ENCODE measurements at places on chromosomes 11 and 22.

DNA sequence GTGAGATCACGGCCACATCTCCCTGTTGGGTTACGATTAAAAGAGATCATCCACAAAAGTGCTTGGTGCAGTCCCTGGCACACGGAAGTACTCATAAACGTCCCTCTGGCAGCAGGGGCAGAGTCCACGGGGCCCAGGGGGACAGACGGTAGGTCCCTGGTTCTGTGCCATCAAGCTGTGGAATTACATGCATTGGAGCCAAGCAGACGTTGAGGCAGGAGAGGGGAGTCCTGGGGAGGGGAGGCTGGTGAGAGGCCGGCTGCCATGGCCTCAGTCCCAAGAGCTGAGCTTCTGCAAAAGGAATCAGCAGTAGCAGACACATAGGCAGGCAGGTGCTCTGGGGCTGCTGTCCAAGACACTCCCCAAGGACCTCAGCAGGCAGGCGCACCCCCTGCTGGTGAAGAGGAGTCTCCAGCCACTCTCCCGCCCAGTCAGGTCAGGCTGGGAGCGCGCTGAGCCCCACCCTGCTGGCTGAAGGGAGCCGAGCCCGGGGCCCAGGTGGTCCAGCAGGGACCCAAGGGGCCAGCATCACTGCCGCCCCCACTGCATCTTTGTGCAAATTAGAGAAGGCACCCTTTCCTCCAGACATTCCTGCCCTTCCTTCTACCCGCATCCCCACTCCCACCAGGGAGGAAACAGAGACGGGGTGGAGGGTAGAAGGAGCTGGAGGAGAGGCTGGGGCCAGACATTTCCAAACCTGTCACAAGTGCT lies 7.6 kb upstream of the KCTD17 start:
- DNase-seq, result no peak

DNA sequence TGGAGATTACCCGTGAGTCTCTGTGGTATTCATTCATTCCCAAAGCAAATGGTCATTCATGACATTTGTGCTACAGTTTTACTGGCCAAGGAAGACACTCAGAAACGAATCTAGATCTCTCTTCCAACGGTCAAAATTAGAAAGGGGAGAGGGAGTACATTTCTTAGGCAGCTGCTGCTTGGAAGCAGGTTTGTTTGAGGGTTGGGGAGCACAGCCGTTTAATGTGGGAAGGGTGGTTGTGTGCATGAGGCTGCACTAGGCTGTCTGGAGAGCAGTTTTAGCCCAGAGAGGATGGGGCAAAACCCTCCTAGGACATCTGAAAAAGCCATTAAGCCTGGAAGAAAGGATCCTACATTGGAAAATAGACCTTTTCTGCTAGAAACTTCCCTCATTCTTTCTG lies 29.7 kb upstream of the TIMP3 start:
- no peak for DNase-seq

- no peak for DNase-seq
Observed at GRCh38 chr22:32691101-32691500, 110.4 kb upstream of the TIMP3 start.

- no peak for DNase-seq
Observed at GRCh38 chr11:65131417-65131776, 2.9 kb downstream of the SYVN1 start.

GRCh38 chr11:128463371-128463829 lies 124.0 kb downstream of the ETS1 start:
- DNase-seq, result no peak

DNA sequence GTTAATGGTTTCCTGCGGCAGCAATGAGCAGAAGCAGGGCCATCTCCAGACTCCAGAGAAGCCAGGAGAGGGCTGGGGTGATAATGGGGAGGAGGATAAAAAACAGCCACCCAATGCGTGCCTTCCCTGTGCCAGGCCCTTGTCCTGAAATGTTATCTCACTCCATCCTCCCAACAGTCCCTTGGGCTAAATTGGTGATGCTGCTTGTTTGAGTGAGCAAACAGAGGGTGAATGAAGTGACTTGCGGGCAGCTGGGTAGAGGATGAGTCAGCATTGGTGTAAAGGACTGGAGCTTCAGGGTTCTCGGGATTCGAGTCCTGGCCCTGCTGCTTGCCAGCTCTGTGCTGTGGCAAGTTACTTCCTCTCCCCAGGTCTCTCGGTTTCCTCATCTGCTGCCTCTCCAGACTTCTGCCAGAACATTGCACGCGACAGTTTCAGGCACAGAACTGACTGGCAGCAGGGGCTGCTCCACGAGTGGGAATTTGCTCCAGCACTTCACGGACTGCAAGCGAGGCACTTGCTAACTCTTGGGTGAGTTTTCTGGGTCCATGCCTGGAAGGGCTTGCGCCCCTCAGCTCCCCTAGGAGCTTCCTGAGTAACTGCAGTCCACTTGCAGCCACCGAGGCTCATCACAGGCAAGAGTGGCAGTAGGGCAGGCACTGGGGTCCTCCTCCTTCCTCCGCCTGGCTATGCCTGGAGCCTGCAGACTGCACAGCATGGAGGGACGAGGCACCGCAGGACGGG lies at the start of gene P2RY6:
P2RY6 (plus strand) TSS at position 403 of the 744 bp plus-strand sequence. CDS start 24,181 bp downstream, outside the sequence.
- DNase-seq, result no peak

GRCh38 chr11:68010090-68011041 lies at the start of gene ALDH3B1:
Gene ALDH3B1 (plus strand): TSS chr11:68010327. CDS start chr11:68015298, 4,971 bp downstream.
- DNase-seq, result no peak

GRCh38 chr22:30902496-30903357 lies 65.8 kb downstream of the MORC2 start:
- DNase-seq, result no peak

DNA sequence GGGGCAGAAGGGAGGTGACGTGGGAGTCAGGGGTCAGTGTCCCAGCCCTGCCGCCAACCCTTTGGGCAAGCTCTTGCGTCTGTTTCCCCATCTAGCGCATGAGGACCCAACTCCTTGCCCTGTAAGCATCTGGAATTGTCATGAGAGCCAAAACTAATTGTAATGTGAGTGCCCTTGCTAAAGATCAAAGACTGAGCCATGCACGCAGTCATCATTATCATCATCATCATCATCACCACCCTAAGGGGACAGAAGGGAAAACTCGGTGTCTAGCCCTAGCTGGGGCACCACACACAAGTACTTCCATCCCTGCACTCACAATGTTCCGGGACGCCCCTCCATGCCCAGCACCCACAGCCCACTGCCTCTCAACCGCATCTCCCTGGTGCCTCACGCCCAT lies 2.5 kb downstream of the LIF start:
- DNase-seq, result no peak

- no peak for DNase-seq
Observed at GRCh38 chr11:113373306-113373705, 14.3 kb upstream of the ANKK1 start.

DNA sequence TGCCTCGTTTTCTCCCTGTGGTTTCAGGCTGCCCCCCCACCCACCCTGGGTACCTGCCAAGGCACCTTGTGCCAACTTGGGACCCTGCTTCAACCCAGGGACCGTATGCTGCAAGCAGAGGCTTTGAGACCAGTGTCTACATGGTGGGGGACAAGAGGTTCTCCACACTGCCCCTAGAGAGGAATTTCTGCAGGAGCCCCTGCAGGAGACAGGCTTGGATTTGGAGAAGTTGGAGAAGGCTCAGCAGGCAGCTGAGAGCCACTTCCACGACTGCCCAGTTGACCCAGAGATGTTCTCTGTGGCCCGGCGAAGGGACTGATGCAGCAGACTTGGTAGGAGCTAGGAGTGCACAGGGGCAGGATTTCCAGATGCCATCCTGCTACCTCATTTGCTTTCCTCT lies 20.1 kb upstream of the NNMT start:
- DNase-seq, result no peak

GRCh38 chr11:116692318-116693101 lies 80.3 kb downstream of the BUD13 start:
- no peak for DNase-seq

- no peak for DNase-seq
Observed at GRCh38 chr11:57588046-57588710, 9.3 kb upstream of the SERPING1 start.

DNA sequence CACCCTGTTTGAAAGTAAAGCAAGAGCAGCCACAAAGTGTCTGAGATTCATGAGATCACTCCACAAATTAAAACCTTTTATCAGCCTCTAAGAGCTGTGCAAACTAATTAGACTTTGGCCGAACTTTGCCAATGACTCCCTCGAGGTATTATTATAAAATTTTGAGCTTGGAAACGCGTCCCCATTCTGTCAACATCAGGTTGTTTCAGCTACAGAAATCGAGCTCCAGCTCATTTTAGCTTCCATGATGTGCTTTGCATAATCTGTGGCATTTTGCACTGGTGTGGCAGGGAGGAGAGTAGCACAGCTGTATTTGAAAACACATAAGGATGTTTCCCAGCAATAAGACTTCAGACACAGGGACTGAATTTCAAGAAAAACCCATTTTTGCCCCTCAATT lies 872.2 kb downstream of the NTM start:
- DNase-seq, result no peak

GRCh38 chr11:34044664-34045485 lies 6.7 kb upstream of the CAPRIN1 start:
- DNase-seq, result no peak

DNA sequence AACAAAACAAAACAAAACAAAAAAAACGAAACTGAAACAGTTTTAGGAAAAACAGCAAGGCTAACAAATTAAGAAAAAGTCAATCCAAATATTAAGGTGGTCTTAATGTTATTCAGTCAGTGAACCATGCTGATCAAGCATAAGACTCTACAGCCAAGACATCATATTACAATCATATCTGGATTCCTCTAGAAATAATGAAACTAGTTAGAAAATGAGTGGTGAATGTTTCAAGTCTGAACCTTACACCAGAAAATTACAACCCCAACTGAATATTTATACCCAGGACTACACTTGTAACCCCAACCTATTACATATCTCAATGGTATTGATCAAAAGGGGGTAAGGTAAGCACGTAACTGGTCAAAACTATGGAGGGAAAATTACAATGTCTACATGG lies 48.8 kb downstream of the ACAT1 start:
- DNase-seq, result no peak

DNA sequence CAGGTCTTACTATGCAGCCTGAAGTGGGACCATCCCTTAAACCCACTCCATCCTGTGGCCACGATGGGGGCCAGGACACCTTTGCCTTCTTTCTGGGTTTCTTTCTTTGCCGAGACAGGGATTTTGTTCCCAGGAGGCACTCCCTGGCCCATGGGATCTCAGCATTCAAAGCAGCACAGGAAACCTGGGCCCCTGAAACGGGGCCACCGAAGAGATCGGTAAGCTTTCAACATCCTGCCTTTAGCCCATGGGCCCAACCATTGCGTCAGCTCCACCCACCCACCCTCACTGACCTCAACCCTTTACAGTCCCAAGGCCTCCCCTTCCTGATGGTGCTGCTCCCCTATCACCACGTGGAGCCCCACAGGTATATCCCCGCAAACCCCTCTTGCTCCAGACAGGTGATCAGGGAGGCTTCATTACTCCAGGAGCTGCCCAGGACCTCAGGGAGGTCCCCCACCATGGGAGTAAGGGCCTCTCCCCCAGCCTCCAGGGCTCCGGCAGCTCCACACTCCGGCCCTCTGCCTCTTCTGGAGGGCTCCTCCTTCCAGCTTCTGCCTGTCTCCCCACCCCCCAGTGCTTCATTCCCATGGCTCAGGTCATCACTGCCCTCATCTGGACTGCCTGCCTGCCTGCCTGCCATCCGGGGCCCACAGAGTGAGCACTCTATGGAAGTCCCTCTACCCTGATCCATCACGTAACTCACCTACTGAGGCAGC lies 42.0 kb upstream of the TUB start:
- no peak for DNase-seq

- no peak for DNase-seq
Observed at GRCh38 chr11:22807855-22808570, 21.6 kb downstream of the SVIP start.

DNA sequence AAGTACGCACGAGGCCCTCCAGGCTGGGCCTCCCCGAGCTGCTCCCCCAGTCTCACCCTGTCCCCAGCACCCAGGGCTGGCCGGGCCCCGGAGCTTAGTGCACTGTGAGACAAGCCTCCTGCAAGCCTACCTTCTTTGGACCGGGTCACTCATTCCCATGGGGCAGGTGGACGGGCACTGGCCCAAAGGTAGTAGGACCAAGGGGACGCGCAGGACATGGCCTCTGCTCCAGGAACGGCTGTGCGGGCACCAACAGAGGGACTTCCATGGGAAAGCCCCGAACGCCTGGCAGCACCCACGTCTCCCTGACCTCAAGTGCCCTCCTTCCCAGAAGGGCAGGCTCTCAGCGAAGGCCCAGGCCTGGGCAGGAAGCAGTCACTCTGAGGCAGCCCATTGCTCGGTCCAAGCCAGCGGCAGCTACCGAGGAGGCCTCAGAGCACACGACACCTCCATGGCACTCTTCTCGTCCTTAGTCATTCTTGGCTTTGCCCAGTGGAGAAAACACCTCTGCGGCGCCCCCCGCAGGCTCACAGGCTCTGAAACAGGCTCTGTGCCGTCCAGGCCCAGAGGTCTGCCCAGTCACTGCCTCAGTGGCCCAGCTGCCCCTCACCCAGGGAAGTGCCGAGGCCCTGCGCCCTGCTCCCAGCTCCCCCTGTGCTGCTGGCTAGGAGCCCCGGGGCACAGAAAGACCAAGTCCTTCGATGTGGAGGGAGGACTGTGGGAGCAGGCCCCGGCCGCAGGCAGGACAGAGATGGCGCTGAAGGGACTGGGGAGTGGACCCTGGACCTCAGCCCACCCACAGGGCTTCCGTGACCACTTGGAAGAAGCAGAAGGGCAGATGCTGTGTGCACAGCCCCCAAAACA lies 3.8 kb downstream of the MOB2 start:
- DNase-seq, result no peak

GRCh38 chr11:118396097-118396501 lies 5.3 kb upstream of the ATP5MG start:
- no peak for DNase-seq

DNA sequence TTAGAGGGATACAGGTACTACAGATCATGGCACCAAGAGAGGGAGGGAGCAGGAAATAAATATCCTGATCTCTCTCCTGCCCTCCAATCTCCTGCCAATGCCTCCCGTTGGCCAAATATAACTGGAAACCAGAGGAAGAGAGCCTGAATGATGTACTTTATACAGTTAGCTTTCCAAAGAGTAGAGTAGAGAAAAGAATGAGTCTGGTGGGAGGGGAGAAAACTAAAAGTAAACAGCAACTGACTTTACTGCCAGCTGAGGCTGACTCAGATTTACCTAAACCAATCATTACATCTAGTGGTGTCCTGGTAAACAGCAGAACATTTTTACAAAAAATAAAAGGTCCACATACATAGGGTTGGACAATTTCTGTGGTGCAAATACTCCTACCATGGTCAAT lies 5.1 kb downstream of the MPZL3 start:
- DNase-seq, result no peak

DNA sequence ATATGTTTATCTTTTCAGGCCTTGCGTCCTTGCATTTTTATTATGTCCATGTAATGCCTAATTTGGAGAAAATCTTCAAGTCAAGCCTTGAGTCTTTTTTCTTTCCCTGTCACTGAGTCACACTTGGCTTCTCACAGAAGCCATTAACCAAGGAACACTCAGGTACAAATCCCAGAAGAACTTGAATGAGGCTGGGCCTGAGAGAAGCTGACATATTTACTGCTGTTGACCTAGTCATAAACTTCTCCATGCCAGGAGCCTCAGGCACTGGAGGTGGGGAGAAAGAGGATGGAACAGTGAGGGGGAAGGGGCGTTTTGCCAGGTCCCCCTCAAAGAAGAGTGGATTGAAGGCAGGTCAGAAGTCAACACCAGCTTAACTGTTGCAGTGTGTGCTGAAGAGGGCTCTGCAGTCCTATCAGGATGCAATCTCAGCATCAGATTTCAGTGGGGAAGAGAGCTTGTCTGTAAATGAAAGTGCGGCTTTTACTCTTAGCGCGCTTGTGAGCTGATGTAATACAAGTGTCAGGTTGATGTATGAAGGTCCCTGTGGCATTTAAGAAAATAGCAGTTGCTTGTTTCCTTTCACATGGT lies 526.0 kb downstream of the ETS1 start:
- DNase-seq, result no peak
